ENCODE measurements at places on chromosomes 12 and 14. TPM values are rescaled to one million over a fixed set of nuclear protein-coding genes. Genes with fewer than 3 reads are reported as not detected.

The VRTN gene
- total RNA-seq = not detected

The LRP1-AS gene
- not detected for total RNA-seq

The PAX9 gene
- total RNA-seq = 83.6 TPM

The PTHLH gene
- 19.0 TPM for total RNA-seq

The SLC6A15 gene
- 19.4 TPM for total RNA-seq

The ANO2 gene
- total RNA-seq = 2.0 TPM

The GPR84 gene
- total RNA-seq = 0.16 TPM

The MYBPC1 gene
- total RNA-seq = 0.40 TPM

The TAS2R31 gene
- 0.92 TPM for total RNA-seq

The TSHR gene
- not detected for total RNA-seq

GRCh38 chr14:38583471-38583870, 327.6 kb upstream of the CLEC14A start:
- ATAC-seq = no peak

DNA sequence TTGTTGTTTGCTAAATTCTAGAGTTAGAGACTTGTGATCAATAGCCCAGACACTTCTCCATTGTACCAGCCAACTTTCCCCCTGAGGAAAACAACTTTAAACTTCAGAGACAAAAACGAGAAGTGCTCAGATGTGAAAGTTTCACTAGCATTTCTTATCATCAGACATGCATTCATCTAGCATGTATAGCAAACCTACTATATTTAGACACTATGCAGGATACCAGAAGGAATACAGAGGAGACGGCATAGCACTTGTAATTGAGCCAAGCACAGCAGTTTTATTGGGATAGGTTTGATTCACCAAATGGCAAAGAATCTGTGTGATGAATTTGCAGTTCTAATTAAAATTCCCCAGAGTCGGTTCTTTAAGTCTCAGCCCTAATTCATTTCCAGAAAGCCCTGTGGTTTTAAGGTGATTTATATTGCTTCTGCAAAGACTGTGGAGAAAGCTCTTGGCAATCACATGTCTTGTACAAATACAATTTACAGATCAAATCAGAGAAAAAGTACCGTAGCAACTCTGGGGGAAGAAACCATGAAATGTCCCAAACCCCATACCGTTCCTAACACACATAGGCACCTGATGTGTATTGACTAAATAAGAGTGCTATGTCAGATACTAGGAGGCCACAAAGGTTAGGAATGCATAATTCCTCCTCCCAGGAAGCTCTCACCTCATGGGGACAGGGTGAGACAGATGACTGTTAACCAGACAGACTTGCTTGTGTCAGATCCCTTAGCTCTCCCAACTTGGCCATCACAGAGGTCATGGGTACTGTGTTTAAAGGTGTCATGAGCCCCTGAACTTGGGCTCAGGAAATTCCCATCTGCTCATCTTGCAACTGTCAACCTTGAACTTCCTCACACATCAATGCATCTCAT, 69.6 kb upstream of the KRAS start:
- no peak for ATAC-seq

GRCh38 chr12:123346946-123347345, 17.7 kb downstream of the SBNO1 start:
- no peak for ATAC-seq

GRCh38 chr14:75246546-75247285, 31.9 kb upstream of the FOS start:
- no peak for ATAC-seq

GRCh38 chr14:74575936-74576335, 36.1 kb downstream of the LTBP2 start:
- ATAC-seq = no peak

GRCh38 chr12:27437839-27438238, 8.7 kb upstream of the SMCO2 start:
- no peak for ATAC-seq

GRCh38 chr14:67975470-67975869, 155.9 kb downstream of the RAD51B start:
- ATAC-seq = no peak

DNA sequence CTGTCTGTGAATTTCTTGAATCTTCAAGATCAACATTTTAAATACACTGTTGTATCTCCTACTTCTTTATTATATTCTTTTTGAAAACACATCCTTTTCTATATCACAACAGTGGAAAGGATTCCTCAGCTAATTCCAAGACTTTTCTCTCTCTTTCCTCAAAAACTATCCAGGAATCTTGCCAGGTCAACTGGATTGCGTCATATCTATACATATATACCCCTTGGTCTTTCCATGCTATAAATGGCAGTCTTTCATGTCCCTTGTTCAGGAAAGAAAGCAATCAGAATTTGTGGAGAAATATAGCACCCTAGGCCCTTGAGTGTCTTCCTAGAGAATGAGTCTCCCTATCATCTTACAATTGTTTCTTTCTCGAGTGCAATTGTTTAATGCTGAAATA, 149.0 kb downstream of the KCNA5 start:
- ATAC-seq = no peak

GRCh38 chr14:48943913-48944312, 642.3 kb downstream of the RPS29 start:
- ATAC-seq = no peak

- ATAC-seq = no peak
These were observed 140.3 kb downstream of the SLC6A15 start for GRCh38 chr12:84772281-84772680.

DNA sequence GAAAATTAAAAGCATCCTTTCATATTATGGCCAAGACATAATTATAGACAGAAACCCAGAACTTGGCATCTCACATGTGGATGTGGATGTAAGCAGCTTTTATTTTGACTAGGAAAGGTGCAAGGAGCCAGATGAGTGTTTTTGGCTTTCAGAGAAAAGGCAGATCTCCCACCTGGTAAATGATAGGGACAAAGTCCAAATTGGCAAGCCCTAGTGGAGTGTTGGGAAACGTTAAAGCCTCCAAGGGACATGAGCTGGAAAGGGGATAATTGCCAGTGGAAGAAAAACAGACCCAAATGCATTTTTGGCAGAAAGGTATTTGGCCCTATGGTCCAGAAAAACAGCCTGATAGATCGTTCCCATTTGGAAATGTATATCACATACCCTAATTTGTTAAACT, 60.1 kb downstream of the KLHL28 start:
- ATAC-seq = no peak

GRCh38 chr14:49196327-49196726, 389.9 kb downstream of the RPS29 start:
- no peak for ATAC-seq

GRCh38 chr12:5442251-5443006, 10.5 kb downstream of the NTF3 start:
- ATAC-seq = peak; percentile 66

- ATAC-seq = no peak
These were observed 129.1 kb downstream of the PLXNC1 start for GRCh38 chr12:94277426-94278000.

DNA sequence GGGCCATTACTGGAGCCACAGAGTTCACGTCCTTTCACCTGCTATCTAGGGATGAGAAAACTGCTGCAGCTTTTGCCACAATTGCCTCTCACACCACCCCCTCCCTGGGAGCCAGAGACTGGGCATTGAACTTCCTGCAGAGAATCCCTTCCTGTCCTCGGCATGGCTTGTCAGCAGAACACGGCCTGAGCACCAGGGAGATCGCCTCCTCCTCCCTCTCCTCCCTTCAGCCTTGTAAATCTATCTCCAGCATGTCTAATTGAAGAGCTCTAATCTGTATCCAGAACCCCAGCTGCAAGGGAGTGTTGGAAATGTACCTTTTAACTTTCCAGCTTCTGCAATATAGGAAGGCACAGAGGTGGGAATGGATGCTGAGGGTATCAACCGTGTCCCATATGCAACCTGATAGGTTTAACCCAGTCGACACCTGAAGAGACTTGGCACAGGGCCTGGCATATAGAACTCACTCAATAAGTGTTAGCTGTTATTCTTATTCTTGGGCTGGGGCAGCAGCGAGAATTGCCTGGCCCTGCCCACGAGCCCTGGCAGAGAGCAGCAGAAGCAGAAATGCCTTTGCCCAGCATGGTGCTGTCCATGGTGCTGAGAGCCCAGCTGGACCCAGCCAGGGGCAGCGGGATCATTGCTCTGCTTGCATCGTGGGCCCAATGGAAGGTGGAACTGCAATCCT, 26.8 kb downstream of the TMEM63C start:
- peak; percentile 72 for ATAC-seq

DNA sequence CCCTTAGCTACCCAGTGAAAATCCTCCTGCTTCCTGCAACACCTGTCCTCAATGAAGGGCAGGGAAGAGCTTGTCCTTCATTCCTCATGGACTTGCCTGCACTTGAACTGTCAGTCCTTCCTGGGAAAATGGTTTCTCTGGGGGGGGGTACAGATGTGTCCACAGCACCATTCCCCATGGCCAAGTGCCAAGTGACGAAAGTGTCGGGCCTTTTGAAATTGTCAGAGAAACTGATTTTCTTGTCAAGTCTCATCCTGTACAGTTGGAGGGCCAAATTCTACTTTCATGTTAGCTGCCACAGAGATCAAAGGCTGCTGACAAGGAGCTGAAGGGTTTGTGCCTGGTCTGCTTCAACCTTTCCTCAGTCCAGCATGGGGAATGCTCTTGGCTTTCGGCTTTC, 179.5 kb upstream of the PARP11 start:
- ATAC-seq = peak; percentile 70

- ATAC-seq = no peak
These were observed 2.1 kb downstream of the TDP1 start for GRCh38 chr14:89957791-89958190.

GRCh38 chr12:27958675-27959074, 13.9 kb downstream of the PTHLH start:
- ATAC-seq = no peak

DNA sequence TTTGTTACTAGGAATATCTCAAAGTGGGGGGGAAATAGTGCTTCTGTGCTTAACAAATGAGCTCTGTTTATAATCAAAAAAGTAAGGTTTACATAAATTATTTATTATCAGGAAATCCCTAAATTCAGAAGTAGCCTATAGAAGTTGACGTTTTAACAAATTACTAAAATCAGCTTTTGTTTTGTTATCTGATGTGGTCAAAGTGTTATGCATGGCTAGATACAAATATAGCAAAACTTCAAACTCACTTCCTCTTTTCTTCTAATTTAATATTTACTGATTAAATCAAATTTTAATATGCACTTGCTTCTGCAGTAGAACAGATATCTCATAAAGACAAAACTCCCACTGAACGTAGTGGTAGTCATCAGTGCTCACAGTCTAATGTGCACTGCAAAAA, 47.5 kb downstream of the GARIN6 start:
- no peak for ATAC-seq

- ATAC-seq = no peak
These were observed 59.6 kb downstream of the LRFN5 start for GRCh38 chr14:41666301-41666700.

- no peak for ATAC-seq
These were observed 514.1 kb downstream of the ETNK1 start for GRCh38 chr12:23139026-23139425.

Measured in esophagus mucosa (tissue), 1 donor.